ENCODE measurements at places on chromosomes 12 and 14. TPM values are rescaled to one million over a fixed set of nuclear protein-coding genes. Genes with fewer than 3 reads are reported as not detected.
A peak's percentile ranks its signal among the peaks of the same experiment; 100 is the strongest.

DNA sequence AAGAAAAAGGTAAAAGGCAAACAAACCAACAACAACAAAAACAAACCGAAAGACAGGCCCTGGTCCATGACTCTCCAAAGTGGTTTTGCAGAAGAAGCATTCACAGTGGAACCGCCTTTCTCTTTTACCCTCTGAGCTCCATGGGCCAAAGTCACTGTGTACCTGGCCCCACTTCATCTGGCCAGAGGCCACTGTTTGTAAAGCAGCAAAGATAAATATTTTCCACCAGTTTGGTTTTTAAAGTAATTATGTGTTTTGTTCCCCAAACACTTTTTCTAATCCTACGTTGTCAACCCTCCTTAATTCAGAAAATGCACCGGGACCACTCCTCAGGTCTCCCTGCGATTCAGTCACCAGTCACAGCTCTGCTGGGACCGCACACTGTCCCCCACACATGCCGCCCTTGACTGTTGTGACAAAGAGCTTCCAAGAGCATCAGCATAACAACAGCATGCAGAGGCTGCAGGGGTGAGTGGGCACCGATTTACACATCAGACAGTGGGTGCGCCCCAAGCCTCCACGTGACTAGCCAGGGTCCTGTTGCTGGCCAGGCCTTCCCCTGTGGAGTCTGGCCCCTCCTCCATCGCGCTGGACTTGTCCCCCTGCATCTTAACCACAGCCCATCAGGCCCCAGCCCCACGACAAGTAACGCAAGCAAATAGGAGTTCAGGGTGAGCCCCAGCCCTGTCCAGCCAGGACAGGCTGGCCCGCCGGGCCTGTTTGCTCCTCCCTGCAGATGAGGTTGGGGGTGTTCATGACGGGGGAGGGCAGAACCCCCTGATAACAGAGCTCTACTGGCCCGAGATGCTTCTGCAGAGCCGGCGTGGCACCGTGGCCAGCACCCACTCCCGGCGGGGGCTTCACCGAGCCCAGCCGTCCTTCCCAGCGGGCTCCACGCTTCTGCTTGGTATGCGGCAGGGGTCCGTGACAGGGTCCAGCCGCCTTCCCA, 65.2 kb upstream of the DIO3 start:
- no peak for DNase-seq

- DNase-seq = no peak
These were observed 28.0 kb downstream of the RCOR1 start for GRCh38 chr14:102620413-102620812.

GRCh38 chr12:110279566-110280375, 1.3 kb upstream of the ATP2A2 start:
- DNase-seq = no peak

GRCh38 chr12:73947326-73948026, 590.2 kb upstream of the ATXN7L3B start:
- DNase-seq = no peak

GRCh38 chr12:95653771-95654546, 102.7 kb upstream of the USP44 start:
- peak; percentile 44 for DNase-seq

GRCh38 chr14:55869397-55870049, 248.7 kb upstream of the PELI2 start:
- no peak for DNase-seq

DNA sequence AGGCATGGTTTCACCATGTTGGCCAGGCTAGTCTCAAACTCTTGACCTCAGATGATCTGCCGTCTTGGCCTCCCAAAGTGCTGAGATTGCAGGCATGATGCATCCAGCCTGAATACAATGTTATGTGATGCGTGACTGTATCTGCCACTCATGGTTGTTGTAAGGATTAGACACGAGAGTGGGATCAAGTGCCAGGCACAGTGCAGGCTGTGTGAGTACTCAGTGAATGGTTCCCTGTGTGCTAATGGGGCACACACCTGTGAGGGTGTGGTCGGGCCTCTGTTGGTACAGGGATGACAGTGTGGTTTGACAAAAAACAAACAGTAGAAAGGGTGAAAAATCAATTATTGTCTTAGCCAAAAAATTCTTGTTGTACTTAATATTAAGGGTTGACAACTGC, 61.8 kb downstream of the TECPR2 start:
- no peak for DNase-seq

GRCh38 chr14:71228711-71229110, 321.5 kb downstream of the PCNX1 start:
- DNase-seq = peak; percentile 12

- no peak for DNase-seq
These were observed 20.9 kb downstream of the OAS2 start for GRCh38 chr12:112998987-112999767.

DNA sequence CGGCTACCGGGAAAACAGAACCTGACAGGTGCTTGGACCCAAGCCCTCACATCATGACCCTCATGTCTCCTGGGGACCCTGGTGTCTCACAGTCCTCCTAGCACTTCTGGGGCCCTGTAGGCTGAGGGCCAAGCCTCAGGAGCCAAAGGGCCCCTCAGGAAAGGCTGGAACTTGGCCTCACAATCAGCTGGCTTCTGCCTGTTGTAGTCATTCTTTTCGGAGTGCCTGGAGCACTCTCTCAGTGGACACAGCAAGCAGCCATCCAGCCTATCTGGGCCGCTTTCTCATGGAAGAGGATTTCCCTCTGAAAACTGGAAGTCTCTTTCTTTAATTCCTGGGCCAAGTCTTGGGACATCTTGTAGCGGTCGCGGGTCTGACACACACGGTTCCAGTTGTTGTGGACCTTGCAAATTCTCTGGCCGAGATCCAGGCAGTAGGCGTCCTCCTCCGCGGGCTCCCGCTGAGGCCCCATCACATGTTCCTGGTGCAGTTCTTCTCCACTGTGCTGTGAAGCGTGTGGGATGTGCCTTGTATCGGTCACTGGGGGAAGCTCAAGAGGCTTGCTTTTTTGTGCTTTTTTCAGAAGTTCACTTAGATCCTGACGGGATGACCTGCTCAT, 169.3 kb downstream of the EMP1 start:
- no peak for DNase-seq

DNA sequence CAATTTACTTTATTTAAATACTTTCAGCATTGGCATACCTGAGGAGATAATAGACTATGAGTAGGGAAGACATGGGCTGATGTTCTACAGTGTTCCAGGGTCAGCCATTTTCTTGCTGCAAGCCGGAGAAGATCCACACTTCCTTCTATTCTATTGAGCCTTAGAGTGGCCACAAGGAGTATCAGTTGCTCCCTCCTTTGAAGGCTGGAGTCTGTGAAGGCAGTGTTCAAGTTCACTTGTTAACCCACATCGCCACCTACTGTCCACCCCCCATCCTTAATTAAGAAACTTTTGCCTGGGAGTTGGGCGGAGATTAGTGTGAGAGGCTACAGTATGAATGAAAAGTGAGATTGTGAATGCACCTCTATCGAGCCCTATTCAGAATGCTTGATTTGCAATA, 666.6 kb downstream of the NRXN3 start:
- DNase-seq = peak; percentile 37

DNA sequence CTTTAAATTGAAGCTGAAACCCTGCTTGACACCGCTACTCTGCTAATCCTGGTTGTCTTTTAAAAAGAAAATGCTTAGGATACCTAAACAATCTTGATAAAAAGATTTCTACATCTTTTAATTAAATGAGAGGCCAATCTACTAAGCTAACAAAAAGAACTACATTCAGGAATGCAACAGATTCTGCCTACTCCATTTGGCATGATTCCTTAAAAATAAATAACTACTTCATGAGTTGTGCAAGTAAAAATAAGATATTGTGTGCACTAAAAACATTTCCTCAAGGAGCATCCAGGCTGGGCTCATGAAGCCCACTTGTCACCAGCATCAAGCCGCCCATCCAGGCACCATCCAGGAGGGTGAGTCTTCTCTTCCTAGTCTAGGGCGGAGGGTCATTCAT, 197.5 kb downstream of the PAX9 start:
- DNase-seq = no peak

GRCh38 chr12:100345020-100345767, 11.7 kb upstream of the SLC17A8 start:
- no peak for DNase-seq

DNA sequence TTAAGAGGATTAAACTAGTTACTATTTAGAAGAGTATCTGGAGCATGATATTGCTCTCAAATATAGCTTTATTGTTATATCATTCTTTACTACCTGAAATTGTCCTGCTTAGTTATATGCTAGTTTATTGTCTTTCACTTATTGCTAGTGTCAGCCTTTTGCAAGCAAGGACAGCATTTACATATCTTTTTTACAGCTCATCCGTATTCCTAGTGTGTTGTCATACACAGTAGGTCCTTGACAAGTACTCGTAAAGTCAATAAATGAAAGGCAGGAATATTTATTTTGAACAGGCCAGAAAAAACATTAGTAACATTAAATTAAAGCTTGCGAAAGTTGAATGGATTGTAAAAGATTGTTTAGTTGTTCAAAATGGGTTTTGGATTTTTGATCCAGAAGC, 35.0 kb downstream of the CRADD start:
- no peak for DNase-seq

GRCh38 chr12:62801796-62802195, 133.2 kb downstream of the PPM1H start:
- DNase-seq = no peak

GRCh38 chr12:55955800-55956508, 9.9 kb downstream of the PMEL start:
- DNase-seq = no peak

- DNase-seq = peak; percentile 91
These were observed 18.8 kb upstream of the GAS2L3 start for GRCh38 chr12:100554608-100555077.

DNA sequence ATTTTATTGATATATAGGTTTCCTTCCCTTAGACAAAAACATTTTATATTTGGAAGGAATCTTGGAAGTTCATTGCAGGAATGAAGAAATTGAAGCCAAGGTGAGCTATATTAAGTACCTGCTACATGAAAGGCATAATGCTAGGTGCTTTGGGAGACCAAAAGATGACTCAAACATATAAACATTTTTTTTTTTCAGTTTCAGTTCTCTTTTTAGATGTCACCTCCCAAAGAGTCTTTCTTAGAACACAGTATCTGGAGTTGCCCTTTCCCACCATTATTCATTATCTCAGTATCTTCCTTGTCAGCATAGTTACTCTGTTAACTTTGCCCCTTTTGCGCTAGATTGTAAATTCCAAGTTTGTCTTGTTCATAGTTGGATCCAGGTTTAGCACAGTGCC, 1.1 kb downstream of the LIN52 start:
- no peak for DNase-seq

DNA sequence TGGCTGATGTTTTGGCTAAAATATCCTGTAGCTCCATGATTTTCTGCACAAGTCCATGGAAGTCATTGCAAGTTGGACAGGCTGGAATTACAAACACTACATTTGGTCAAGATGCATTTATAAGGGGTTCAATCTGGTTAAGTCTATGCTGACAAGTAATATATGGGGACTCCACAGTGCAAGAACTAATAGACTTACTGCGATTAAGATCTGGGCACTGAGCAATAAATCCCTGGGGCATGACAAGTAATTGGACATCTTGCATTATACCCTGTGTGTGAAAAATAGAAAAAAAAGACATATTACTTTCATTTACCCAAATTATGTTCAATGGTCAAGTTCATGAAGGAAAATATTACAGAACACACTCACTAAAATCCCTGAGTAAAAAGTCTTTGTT, 99.1 kb downstream of the NELL2 start:
- DNase-seq = no peak

GRCh38 chr12:132143336-132144071, 615 bp downstream of the DDX51 start:
- peak; percentile 26 for DNase-seq

- no peak for DNase-seq
These were observed 7.7 kb upstream of the TMED2 start for GRCh38 chr12:123576611-123577010.

DNA sequence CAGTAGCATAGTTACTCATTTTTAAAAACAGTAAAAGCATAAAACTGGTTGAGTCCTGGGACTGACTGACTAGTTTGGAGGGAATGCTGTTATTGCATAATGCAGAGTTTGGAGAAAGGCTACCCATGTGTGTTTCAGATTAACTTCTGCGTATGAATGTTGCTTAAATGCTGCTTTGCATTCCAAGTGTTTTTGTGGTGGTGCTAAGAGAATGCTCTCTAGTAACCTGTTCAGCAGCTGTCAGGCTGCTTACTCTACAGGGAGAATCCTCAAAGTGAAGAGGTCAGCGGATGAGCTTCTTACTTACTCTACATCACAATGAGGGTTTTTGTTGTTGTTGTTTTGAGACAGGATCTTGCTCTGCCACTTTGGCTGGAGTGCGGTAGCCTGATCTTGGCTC, 4.3 kb downstream of the DLST start:
- no peak for DNase-seq

- no peak for DNase-seq
These were observed 145.9 kb downstream of the SOX5 start for GRCh38 chr12:23803540-23803939.

GRCh38 chr12:76688631-76689030, 75.3 kb upstream of the ZDHHC17 start:
- DNase-seq = no peak

DNA sequence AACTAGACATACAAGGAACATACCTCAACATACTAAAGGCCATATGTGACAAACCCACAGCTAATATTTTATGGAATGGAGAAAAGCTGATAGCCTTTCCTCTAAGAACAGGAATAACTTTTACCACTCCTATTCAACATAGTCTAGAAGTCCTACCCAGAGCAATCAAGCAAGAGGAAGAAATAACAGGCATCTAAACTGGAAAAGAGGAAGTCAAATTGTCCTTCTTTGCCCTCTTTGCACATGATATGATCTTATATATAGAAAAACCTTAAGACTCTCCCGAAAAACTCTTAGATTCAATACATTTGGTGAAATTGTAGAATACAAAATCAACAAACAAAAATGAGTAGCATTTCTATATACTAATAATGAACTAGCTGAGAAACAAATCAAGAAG, 110.0 kb downstream of the ATP23 start:
- DNase-seq = no peak

GRCh38 chr12:126761420-126761819, 1505.5 kb upstream of the TMEM132C start:
- no peak for DNase-seq

The SLC16A7 gene
- 1.7 TPM for total RNA-seq

The SLC6A12 gene
- not detected for total RNA-seq

The DUSP16 gene
- 5.2 TPM for total RNA-seq

The KRT73 gene
- not detected for total RNA-seq

The IFI27L1 gene
- total RNA-seq = 8.3 TPM

The NANOG gene
- total RNA-seq = not detected

The KCNA5 gene
- not detected for total RNA-seq

The PZP gene
- 0.22 TPM for total RNA-seq

The EPYC gene
- not detected for total RNA-seq

The MYL6B gene
- total RNA-seq = 63.6 TPM

The GZMB gene
- not detected for total RNA-seq

The PRPH gene
- total RNA-seq = not detected

The PALS1 gene
- 23.6 TPM for total RNA-seq

The ACOT6 gene
- not detected for total RNA-seq

The BAZ1A gene
- total RNA-seq = 29.9 TPM

The ALG10B gene
- 5.2 TPM for total RNA-seq

The SLC4A8 gene
- 0.60 TPM for total RNA-seq

The MIA2 gene
- 17.3 TPM for total RNA-seq

The GALC gene
- 9.5 TPM for total RNA-seq

The MAP3K9 gene
- under 0.01 TPM for total RNA-seq

The NGB gene
- not detected for total RNA-seq

The A2ML1 gene
- not detected for total RNA-seq

The MANSC4 gene
- total RNA-seq = not detected

The PLA2G1B gene
- total RNA-seq = not detected

All from lung microvascular endothelial cell (primary cell).